ENCODE measurements at places on chromosomes 2 and 18.
A peak's percentile ranks its signal among the peaks of the same experiment; 100 is the strongest.

DNA sequence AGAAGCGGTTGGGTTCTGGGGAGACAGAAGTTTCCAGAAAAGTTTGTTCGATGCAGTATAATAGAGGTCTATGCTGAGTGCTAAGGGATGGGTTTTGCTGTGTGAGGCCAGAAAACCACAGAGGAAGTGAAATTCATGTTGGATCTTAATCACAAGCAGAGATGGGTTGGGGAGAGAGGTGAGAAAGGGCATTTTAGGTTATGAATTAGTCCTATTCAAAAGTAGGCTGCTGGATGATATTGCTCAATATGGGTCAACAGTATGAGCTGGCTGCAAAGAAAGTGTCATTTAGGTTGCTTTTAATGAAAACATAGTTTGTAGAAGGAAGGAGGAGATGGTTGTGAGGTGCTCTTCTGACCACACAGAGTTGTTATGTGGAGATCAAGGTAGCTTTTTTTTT is 118.8 kb upstream of the LHCGR start:
- DNase-seq = no peak

- DNase-seq = no peak
These were observed 667.3 kb upstream of the CRIM1 start for GRCh38 chr2:35688309-35688708.

DNA sequence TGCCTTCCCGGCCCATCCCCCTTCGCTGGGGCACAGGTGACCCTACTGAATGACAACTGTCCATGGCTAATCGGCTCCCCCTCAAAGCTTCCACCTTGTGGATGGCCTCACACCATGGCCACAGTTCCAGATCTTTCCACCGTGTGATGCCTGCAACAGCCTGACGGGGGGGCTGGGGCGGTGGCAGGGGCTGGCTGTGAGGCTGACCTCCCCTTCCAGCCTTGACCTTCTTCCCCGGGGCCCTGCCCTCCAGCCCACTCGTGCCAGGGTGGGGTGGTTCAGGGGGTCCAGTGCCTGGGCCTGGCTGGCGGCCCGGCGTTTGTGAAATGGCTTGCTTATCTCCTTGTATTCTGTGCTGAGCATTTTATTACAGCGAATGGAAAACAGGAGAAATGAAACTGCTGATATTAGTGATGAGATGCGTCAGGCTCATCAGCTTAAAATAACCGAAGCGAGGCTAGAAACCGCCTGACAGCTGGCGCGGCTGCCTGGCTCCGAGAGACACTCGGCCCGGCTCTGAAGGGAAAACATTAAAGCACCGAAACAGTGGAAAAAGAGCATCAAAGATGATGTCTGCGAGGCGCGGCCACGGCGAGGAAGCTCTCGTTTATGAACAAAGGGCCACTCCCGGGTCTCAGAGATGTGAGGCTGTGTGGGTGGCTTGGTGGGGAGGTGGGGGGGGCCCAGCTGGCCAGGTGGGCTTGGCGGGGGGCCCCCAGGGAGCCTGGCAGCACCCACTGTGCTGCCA is 916 bp upstream of the PDCD1 start:
- peak; percentile 23 for DNase-seq

DNA sequence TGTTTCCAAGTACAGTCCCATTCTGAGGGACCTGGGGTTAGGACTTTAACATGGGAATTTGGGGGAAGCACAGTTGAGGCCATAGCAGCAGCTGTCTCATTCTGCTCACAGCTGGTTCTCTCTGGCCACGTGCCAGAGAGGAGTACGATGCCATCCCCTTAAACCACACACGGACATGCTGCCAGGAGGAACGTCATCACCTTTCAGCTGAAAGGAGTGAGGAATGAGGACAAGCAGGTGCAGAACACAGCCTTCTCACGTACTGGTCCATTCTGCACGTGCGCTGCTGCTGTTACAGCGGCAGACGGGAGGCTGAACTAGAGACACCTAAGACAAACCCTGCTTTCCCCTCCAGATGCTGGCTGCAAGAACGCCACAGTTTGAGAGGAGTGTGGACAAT is 33.5 kb downstream of the ODC1 start:
- DNase-seq = peak; percentile 51

DNA sequence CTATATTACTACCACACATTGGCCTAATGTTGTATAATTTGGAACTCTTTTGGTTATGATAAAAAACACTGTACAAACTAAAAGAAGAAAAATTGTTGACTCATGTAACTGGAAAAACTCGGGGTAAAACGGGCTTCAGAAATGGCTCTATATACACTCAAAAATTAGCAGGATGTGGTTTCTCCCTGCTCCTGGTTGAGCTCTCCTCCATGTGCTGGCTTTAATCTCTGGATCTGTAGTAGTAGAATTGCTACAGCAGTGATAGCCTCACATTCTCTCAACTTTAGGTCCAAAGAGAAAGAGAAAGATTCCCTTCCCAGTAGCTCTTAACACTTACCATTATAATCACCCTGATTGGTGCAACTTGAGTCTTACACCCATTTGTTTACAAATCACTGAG is 274.9 kb upstream of the GALNT5 start:
- DNase-seq = no peak
